HL-60 (cell line): ENCODE measurements at places on chromosomes 2 and 18.

GRCh38 chr2:181777734-181778133 lies 97.4 kb upstream of the NEUROD1 start:
- no peak for DNase-seq

- no peak for DNase-seq
Measured at GRCh38 chr18:13514558-13514957, 211.8 kb downstream of the FAM210A start.

DNA sequence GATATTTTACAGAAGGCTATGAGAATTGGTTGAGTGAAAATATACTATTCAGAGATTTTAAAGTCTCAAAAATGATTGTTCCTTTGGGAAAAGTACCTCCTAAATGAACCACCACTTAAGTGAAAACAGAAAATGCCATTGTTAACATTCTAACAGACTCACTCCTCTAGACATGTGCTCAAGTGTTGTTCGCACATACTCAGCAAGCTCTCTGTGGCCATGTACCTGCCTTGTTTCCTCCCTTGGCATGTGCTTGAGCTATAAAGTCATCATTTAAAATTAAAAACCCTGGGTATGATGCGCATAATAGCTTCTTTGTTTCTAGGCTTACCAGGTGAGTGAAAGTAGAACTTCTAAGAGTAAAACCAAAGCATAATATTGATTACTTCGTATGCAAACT lies 343.2 kb upstream of the VRK2 start:
- no peak for DNase-seq

- no peak for DNase-seq
Measured at GRCh38 chr2:154402213-154402612, 296.3 kb upstream of the KCNJ3 start.

- DNase-seq = no peak
Measured at GRCh38 chr18:23688528-23688927, 725 bp upstream of the LAMA3 start.

DNA sequence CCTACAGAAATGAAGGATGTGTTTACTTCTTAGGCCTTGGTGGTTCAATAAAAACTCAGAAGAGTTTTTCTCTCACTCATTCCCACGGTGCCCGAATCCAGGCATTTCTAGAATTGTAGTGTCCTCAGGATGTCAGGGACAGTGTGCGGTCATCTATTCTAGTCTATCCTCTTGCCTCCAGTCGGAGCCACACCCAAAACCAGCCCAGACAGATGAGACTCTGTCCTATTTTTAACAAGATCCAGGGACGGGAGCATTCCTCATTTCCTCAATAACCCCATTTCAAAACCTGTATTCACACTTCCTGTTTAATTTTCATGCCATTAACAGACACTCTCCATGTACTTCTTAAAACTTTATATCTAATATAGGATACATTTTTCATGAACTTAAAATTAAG lies 11.6 kb upstream of the RBMS1 start:
- no peak for DNase-seq

- DNase-seq = no peak
Measured at GRCh38 chr2:172323256-172323655, 104.1 kb upstream of the ITGA6 start.

- DNase-seq = no peak
Measured at GRCh38 chr2:43136876-43137275, 89.5 kb downstream of the ZFP36L2 start.

- DNase-seq = no peak
Measured at GRCh38 chr2:238950551-238950950, 102.7 kb downstream of the TWIST2 start.
